ENCODE measurements at places on chromosomes 7 and 10.

- no peak for DNase-seq
Observed at GRCh38 chr7:27339478-27339877, 96.9 kb downstream of the EVX1 start.

- DNase-seq: peak; percentile 54
Observed at GRCh38 chr7:28020302-28020940, 160.2 kb downstream of the JAZF1 start.

- no peak for DNase-seq
Observed at GRCh38 chr10:51789118-51789517, 89.7 kb upstream of the CSTF2T start.

GRCh38 chr10:45198486-45199204 is 116.8 kb downstream of the OR13A1 start:
- no peak for DNase-seq

GRCh38 chr10:96789571-96790108 is 42.5 kb upstream of the LCOR start:
- DNase-seq: peak; percentile 61

- DNase-seq: peak; percentile 39
Observed at GRCh38 chr10:15370212-15370855, 755 bp downstream of the FAM171A1 start.

DNA sequence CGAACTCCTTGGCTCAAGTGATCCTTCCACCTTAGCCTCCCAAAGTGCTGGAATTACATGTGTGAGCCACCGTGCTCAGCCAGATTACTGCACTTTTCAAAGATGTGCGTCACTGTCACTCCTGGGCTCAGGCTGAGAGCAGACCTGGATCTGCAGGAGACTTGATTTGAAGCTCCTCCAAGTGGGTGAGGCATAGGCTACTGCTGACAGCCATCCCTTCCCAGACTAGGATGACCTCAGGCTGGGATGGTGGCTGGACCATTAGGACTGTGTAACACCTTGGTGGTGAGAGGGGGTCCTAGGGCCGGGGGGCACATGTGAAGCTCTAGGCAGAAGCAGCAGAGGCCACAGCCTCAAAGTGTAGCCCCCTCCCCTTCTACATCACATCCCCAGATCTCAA is 8.2 kb upstream of the SRRM3 start:
- no peak for DNase-seq

DNA sequence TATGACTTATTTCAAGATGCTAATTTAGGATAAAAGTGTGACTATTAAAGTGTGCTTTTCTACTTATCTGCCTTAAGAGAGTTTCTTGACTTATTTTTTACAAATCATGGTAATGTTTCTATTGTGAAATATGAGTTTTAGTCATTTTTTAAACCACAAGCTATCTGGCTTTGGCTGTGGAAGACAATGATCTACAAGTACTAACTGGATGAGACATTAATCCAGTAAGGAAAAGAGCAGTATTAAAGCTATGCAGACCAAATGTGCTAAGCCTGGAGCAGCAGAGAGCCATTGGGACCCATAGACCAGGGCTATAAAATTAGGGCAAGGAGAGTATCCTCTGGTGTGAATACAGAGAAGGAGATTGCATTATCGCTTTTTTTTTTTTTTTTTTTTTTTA is 92.4 kb downstream of the SEMA3A start:
- no peak for DNase-seq

DNA sequence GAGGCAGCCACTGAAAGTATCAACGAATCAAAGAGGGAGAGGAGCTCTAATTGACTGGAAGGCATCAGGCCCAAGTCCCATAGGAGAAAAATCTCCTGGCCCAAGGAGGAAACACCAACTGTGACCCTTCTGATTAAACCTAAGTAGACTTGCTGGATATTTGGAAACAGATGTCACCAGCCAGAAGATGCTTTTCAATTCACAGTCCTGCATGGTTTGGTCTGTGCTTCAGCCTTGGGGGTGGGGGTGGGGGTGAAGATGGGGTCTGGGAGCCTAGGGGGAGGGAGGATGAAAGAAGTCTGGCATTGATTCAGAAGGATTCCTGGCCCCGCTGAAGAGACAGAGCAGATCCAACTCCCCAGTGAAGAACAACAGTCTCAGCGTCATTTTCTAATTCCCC is 623.7 kb downstream of the PARD3 start:
- DNase-seq: no peak

- no peak for DNase-seq
Observed at GRCh38 chr10:43046288-43046991, 30.4 kb upstream of the RET start.

- no peak for DNase-seq
Observed at GRCh38 chr7:157690833-157691585, 354.2 kb downstream of the DNAJB6 start.

DNA sequence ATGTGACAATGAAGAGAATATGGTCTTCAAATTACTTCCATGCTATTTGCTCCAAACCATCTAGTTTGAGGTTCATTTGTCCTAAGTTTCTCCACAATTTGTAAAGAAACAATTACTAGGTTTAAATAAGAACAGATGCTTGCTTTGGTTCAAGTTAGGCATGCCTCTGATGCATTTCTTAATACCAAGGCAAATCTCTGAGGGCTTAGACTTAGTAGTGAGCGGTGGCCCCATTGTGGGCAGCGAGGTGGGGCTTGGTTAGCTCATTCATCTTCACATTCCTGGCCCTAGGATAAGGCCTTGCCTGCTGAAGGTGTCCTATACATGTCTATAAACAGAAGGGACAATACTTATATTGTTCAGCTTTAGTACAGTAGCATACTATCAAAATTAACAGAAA is 52.4 kb upstream of the RHEB start:
- DNase-seq: no peak

- no peak for DNase-seq
Observed at GRCh38 chr10:34121125-34121753, 693.9 kb downstream of the PARD3 start.

- DNase-seq: no peak
Observed at GRCh38 chr7:112437072-112437471, 13.2 kb upstream of the IFRD1 start.

- no peak for DNase-seq
Observed at GRCh38 chr10:124211921-124212320, 118.5 kb upstream of the CHST15 start.

GRCh38 chr10:131758939-131759301 is 141.9 kb upstream of the PPP2R2D start:
- no peak for DNase-seq

GRCh38 chr7:72321081-72321480 is 91.1 kb downstream of the CALN1 start:
- DNase-seq: no peak

DNA sequence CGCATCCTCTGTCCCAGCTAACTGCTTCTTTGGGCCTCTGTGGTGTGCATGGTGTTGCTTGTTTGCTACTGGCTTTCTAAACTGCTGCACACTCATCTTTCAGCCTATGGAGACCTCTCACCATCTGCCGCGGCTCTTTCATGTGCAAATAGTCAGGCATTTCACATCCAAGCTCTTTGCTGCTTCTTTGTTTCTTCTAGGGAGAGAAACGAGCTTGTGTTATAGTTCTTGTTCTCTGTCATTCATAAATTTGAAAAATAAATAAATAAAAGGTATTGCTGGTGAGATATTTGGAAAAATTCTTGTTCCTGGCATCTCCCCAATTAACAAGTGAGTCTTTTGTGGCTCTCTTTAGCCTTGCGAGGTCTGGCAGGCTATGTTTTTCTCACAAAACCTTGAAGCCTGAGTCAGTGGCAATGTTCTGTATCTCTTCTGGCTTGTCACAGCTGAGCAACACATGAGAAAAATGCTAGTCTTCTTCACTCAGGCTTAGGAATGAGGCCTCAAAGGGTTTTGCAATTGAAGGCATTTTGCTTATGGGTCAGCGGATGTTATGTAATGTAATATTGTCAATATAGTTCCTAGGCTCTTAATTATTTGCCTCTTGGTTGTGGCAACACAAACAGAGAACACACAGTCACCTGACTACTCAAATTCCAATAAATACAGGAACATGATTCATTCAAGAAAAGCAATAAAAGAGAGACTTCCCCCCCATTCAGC is 274.0 kb downstream of the FRMD4A start:
- no peak for DNase-seq

- DNase-seq: no peak
Observed at GRCh38 chr7:19749658-19750057, 23.8 kb downstream of the TMEM196 start.

DNA sequence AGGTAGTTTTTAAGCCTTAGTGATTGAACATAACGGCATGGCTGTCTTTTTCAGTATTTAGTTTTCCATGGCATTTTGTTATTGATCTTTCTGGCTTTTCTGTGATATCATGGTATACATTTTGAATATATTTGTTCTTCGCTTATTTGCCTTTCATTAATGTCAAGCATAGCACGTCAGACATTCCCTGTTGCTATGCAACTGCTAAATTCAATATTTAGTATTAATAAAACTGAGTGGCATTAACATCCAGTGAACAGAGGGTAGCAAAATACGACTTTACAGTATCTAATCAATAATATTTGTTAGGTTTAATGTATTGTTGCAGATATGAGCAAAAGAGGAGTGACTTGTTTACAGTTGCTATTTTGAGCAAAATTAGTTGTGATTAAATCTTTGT is 72.5 kb downstream of the LCOR start:
- no peak for DNase-seq

- no peak for DNase-seq
Observed at GRCh38 chr10:67506757-67507091, 189.3 kb downstream of the CTNNA3 start.

GRCh38 chr10:80144696-80145131 is 12.2 kb downstream of the PLAC9 start:
- peak; percentile 24 for DNase-seq

DNA sequence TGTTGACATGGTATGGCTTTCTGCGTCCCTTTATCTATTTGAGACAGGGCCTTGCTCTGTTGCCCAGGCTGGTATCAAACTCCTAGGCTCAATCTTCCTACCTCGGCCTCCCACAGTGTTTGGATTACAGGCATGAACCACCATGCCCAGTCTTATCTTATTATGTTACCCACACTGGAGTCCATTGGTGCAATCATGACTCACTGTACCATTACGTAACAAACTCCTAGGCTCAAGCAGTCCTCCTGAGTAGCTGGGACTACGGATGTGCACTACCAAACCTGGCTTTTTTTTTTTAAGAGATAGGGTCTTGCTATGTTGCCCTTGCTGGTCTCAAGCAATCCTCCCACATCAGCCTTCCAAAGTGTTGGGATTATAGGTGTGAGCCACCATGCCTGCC is 66.7 kb downstream of the CCDC3 start:
- DNase-seq: no peak

DNA sequence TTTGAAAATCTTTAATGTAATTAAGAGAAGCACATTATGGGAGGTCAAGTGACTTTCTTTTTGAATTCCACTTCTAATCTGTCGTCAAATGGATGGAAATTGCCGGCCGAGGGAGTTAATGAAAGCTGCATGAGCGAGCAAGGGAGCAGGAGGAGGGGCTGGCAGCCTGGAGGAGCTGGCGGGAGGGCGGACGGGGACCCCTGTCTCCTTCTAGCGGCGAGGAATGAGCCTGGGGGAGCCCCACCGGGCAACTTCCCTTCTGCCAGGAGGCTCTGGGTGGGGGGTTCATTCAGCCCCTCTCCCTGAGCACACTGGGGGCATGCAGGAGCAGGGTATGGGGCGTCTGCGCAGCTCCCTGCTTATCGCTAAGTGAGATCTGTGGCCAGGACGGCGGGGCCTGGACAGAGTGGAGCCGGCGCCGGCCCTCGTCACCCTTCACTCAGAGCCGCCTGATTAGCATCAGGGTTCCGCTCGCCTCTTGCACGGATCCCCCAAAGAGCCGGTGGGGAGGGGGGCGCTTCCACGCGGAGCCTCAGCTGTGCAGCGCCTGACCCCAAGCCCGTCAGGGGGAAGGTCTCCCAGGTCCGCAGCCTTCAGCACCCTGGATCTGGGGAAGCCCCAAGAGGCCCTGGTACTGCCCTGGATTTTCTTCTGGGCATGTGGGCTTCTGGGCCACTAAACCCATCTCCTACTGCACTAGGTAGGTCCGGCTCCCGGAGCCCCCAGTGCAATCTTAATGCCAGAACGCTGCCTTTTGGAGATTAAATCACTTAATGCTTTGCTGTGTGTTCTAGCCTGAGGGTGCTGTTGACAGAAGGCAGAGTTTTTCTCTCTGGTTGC is 680.8 kb downstream of the LRMDA start:
- DNase-seq: no peak

- DNase-seq: no peak
Observed at GRCh38 chr10:126097558-126098225, 201.3 kb downstream of the FANK1 start.

- DNase-seq: no peak
Observed at GRCh38 chr10:14282276-14282675, 48.4 kb downstream of the FRMD4A start.

DNA sequence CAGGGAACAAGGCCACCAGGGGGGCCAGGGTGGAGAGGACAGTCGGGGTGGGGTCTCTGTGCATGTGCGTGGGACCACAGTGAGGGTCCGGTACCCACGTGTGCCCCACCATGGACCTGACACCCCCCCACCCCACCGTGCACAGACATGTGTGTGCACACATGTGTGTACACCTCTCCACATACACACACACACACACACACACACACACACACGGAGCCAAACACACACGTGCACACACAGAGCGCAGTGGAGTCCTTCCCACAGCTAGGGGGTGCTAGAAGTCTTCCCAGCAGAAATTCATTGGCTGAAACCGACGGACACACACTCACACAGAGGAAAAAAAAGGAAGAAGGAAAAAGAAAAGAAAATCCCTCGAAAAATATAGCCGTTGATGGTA is 42.8 kb upstream of the GNA12 start:
- peak; percentile 58 for DNase-seq

- DNase-seq: no peak
Observed at GRCh38 chr10:14304046-14304445, 26.7 kb downstream of the FRMD4A start.
